PC-3 (cell line): ENCODE measurements at places on chromosomes 2 and 18.

- no peak for DNase-seq
Observed at GRCh38 chr2:151609705-151610104, 124.6 kb downstream of the NEB start.

DNA sequence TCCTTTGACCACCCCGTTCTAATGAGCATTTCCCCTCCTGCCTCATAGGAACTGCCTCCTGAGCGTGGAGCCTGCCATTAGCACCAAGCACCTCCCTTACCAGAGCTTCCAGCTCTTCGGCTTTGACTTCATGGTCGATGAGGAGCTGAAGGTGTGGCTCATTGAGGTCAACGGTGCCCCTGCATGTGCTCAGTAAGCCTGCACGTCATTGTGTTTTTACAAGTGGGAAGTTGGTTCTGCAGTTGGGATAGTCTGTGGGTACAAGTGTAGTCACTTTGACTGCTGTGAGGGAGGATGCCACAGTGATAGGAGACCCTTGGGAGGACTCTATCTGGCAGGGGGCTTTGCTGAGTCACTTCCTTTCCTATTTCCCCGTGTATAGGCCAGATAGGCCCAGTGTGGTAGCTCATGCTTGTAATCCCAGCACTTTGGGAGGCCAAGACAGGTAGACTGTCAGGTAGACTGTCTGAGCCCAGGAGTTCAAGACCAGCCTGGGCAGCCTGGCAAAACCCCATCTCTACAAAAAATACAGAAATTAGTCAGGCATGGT, 22.0 kb upstream of the POLR1B start:
- DNase-seq: no peak

DNA sequence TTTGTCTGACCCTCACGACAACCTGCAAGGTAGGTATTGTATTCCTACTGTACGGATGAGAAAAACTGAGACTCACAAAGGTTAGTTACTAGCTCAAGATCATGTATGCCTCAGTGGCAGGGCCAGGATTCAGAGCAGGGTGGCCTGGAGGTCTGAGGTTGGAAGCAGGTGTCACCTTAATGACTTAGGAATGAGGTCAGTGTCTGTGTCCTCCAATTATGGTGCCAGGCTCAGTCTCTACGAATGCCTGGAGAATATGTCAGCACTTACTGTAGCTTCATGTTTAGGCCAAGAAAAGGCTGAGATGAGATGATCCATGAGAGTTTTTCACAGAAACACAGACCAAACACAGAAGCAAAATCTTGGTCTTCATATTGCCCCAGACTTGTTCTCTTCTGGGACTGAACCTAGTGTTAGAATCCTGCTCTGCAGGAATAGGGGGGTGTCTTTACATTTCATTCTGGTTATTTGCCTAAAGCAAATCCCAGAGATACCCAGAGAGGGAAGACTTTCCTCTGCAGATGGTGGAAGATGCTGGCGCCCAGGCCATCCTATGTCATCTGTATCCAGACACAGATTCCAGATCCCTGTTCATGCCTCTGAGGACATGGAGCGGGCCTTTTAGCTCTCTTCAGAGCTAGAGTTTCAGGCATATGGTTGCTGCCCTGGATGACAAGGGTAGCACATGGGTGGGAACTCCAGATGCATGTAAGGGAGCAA, 16.3 kb upstream of the RAB10 start:
- no peak for DNase-seq

GRCh38 chr2:104043864-104044263, 810.1 kb upstream of the POU3F3 start:
- DNase-seq: no peak

- no peak for DNase-seq
Observed at GRCh38 chr2:26001743-26002351, 19.6 kb upstream of the KIF3C start.

- DNase-seq: no peak
Observed at GRCh38 chr2:62529758-62530157, 23.8 kb upstream of the TMEM17 start.

GRCh38 chr18:34342960-34343359, 118.2 kb upstream of the NOL4 start:
- DNase-seq: peak; percentile 73
